ENCODE measurements at places on chromosomes 4 and X. TPM values are rescaled to one million over a fixed set of nuclear protein-coding genes. Genes with fewer than 3 reads are reported as not detected.

DNA sequence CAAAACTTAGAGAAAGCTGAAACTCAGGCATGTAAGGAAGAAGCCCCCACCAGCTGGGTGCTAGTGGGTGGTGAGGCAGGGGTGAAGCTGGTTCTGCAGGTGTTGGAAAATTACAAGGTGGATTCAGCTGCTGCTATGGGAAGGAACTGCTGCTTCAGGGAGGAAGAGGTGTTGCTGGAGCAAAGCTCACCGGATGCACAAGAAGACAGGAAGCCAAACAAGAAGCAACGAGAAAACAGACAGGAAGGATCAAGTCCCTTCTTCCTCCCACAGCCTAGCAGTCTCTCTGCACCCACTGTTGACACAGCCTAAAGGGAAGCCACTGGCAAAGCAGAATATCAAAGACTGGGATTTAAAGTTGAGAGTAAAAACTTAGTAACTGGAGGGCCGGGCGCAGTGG, 100.2 kb upstream of the JADE1 start:
- DNase-seq = peak; percentile 64
- no peaks in the 10 kb centered on the region for H3K27me3 ChIP-seq
- H3K4me1 ChIP-seq = peaks cover 7% of the 10 kb centered on the region

GRCh38 chr4:180197471-180197870, 2045.7 kb upstream of the TENM3 start:
- no peak overlapping the region for H3K27ac ChIP-seq
- H3K27me3 ChIP-seq = no peaks in the 10 kb centered on the region
- no peaks in the 10 kb centered on the region for H3K4me1 ChIP-seq
- no peak overlapping the region for H3K4me3 ChIP-seq

GRCh38 chr4:11480683-11481082, 52.0 kb upstream of the HS3ST1 start:
- peak; percentile 70 for DNase-seq
- H3K36me3 ChIP-seq = peaks cover 2% of the 10 kb centered on the region
- H3K27ac ChIP-seq = no peak overlapping the region
- peaks cover 10% of the 10 kb centered on the region for H3K4me1 ChIP-seq
- H3K4me3 ChIP-seq = no peak overlapping the region

GRCh38 chrX:71095981-71096759, 519 bp downstream of the FOXO4 start:
- H3K4me1 ChIP-seq = peaks cover 28% of the 10 kb centered on the region
- H3K36me3 ChIP-seq = no peaks in the 10 kb centered on the region

GRCh38 chr4:163663454-163664225, 169.2 kb downstream of the TMA16 start:
- no peaks in the 10 kb centered on the region for H3K36me3 ChIP-seq

The MOSPD2 gene
- total RNA-seq = 15.3 TPM

DNA sequence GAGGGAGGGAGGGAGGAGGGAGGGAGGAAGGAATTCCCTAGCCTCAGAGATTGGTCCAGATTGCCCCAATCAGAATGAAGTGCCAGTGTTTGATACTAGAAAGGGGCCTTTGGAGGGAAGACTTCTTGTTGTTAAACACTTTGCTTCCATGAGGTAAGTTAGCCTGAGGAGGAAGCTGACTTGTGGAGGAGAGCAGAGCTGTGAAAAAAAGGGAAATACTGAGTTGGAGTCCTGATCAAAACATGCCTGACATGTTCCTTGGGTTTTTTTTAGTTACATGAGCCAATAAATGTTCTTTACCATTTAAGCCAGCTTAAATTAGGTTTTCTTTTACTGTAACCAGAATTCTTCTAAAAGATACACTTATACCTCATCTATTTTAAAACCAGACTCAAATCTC, 57.6 kb downstream of the GSX2 start:
- no peaks in the 10 kb centered on the region for H3K4me1 ChIP-seq
- H3K4me3 ChIP-seq = no peak overlapping the region
- H3K27me3 ChIP-seq = no peaks in the 10 kb centered on the region
- H3K27ac ChIP-seq = no peak overlapping the region
- no peaks in the 10 kb centered on the region for H3K36me3 ChIP-seq

GRCh38 chrX:44291468-44292092, 51.9 kb downstream of the EFHC2 start:
- H3K4me3 ChIP-seq = no peak overlapping the region
- peaks cover 2% of the 10 kb centered on the region for H3K27me3 ChIP-seq
- H3K36me3 ChIP-seq = no peaks in the 10 kb centered on the region
- no peak for DNase-seq

- H3K4me1 ChIP-seq = no peaks in the 10 kb centered on the region
- DNase-seq = no peak
- no peaks in the 10 kb centered on the region for H3K27me3 ChIP-seq
- H3K36me3 ChIP-seq = no peaks in the 10 kb centered on the region
Measured at GRCh38 chr4:8723222-8723980, 130.8 kb downstream of the CPZ start.

The DCAF4L1 gene
- 0.21 TPM for total RNA-seq

- H3K27ac ChIP-seq = no peak overlapping the region
- no peak overlapping the region for H3K4me3 ChIP-seq
- no peaks in the 10 kb centered on the region for H3K4me1 ChIP-seq
- no peaks in the 10 kb centered on the region for H3K27me3 ChIP-seq
Measured at GRCh38 chr4:106463622-106464021, 95.0 kb upstream of the GIMD1 start.

The C4orf36 gene
- total RNA-seq = not detected

The SPRY1 gene
- total RNA-seq = 60.2 TPM

The PDCL2 gene
- not detected for total RNA-seq

The FRG2 gene
- total RNA-seq = not detected

DNA sequence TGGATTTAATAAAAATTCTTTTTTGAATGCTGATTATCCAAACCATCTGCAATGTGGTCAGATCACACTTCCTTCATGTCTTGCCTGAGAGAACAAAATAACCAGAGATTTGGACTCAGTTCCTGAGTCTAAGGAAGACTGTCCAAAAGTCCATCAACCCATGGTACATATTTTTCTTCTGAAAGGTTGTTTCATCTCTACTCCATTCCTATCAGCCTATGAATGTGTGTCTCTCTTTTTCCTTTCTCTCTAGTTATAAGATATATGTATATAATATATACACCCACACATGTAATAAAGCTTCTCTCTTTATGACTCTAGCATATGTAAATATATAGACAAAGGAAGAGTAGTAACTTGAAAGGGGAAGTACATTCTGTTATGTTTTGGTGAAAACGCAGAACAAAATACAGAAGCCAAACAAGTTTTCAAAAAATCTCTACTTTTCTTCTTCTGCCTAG, 226.9 kb downstream of the ARHGAP24 start:
- no peaks in the 10 kb centered on the region for H3K27me3 ChIP-seq
- no peak overlapping the region for H3K27ac ChIP-seq
- H3K36me3 ChIP-seq = no peaks in the 10 kb centered on the region
- H3K4me3 ChIP-seq = no peak overlapping the region
- H3K4me1 ChIP-seq = no peaks in the 10 kb centered on the region

Data from activated CD4-positive, alpha-beta T cell treated with anti-CD3 and anti-CD28 coated beads, Interleukin-2, amount 10 ng/mL, durations not matched to agents 24 days and 14 days (primary cell).